Effector memory CD4-positive, alpha-beta T cell (primary cell): ENCODE measurements at places on chromosomes 1 and 21.

GRCh38 chr1:235006816-235007215, 121.8 kb downstream of the TOMM20 start:
- no peak for DNase-seq

DNA sequence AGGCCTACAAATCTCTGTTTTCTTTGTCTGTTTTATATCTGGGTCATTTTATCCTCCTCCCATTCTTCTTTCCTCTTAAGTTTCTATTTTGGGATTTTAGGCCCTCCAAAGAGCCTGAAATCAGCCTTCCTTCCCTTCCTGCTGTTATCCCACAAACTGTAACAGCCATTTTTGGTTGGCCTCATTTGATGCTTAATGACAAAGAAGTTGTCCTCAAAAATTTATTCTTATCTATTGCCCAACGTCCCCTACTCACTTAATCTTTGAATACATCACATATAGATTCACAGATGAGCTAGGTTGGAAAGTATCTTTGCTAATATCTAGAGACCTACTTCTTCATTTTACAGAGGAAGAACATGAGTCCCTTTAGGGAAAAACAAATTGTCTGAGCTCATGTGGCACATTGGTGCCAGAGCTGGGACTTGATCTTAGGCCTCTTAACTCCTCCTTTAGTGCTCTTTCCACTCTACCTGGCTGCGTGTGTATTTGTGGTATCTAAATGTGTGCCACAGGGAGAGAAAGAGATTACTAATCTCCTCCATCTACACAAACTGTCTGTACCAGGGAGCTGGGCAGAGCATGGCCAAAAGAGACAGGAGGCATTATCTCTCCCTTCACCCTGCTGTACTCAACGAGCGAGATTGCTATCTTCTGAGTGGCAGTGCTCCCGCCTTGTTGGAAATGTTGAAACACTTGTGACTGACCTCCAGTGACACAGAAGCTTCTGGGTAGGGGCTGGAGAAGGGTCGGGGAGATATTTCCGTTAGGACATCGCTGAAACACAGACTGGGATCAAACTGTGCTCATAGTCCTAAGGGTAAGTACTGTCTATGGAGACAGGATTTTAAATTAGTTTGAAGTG, 30.1 kb downstream of the RHEX start:
- no peak for DNase-seq

- DNase-seq: no peak
Measured at GRCh38 chr1:196372896-196373536, 235.2 kb downstream of the KCNT2 start.

GRCh38 chr1:156814571-156815260, 1.9 kb downstream of the SH2D2A start:
- DNase-seq: peak; percentile 66

DNA sequence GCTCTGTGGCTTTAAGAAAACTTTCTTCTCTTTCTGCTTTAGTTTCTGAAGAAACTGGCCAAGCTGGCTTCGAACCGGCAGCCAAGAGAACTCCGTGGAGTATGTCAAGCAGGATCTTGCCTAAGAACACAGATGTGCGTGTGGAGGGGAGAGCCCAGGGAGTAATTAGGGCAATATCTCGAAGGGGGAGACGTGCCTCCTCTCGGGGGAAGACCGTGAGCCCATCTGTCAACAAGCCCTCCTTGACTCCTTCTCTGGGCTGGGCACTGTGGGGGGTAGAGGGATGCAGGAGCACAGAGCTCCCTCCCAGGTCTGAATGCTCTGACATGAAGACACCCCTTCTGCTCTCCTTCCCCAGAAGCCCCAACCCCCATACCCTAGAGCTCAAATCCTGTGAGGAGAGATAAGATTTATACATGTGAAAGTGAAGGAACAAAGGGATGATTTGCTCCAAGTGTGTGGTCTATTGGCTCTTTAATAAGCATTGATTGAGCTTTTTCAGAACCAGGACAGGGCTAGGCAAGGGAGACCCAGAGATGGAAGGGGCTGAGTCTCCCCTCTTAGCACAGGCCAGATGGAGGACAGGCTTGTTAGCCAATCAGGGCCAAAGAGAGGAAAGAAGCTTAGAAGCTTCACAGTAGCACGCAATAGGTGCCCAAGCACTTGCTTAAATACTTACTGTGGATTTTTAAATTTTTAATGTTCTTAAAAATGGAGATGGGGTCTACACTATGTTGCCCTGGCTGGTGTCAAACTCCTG, 37.5 kb downstream of the EDN2 start:
- DNase-seq: no peak

DNA sequence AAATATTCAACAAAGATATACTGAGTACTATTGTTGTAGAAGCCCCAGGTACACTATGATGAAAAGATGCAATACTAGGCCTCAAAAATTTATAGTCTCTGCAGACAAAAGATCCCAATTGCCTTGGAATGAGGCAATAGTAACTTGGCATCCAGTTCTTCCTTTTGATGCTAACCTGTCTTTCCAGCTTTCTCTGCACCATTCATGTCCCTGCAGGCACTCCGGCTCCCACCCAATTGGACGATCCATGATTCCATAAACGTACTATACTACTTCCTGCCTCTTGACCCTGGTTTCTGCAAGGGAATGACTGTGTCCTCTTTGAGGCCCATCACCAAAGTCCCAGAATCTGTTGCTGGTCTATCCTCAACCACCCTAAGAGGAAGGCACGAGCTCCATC, 8.0 kb upstream of the TAGLN2 start:
- no peak for DNase-seq

DNA sequence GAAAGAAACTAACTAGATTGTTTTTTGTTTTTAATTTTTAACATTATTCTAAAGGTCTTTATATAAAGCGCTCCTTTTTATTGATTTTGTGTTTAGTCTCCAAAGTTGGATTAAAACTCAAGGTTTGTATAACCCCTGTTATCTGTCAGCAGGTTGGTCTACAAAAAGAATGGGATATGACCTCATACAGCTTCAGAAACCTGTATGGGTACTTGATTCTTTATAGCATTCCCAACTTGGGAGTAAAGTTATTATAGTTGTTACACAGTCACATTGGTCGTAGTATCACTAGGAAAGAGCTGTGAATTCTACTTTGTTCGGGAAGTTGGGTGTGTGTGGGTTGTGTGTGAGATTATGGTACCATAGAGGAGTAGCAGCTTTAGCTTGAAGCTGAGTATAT, 52.4 kb downstream of the ZMYM4 start:
- no peak for DNase-seq

- no peak for DNase-seq
Measured at GRCh38 chr1:165855010-165855838, 27.8 kb downstream of the UCK2 start.

- DNase-seq: no peak
Measured at GRCh38 chr1:107953556-107953955, 11.4 kb downstream of the VAV3 start.

GRCh38 chr21:16840538-16840937, 672.3 kb upstream of the CXADR start:
- no peak for DNase-seq

GRCh38 chr1:231420959-231421545, 1.0 kb downstream of the EGLN1 start:
- DNase-seq: peak; percentile 18

DNA sequence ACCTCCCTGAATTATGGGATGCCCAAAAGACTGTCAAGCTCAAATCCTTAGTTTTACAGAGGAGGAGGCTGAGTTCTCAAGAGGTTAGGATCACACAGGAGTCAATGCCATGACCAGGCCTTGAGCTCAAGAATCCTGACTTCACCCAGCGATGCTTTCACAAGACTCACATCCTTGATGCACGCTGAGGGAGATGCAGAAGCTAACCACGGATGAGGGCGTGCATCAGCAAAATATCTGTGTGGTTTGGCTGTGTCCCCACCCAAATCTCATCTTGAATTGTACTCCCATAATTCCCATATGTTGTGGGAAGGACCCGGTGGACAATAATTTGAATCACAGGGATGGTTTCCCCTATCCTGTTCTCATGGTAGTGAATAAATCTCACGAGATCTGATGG, 133.2 kb downstream of the KCNJ6 start:
- DNase-seq: no peak

- no peak for DNase-seq
Measured at GRCh38 chr21:14010729-14011128, 200.0 kb downstream of the LIPI start.

DNA sequence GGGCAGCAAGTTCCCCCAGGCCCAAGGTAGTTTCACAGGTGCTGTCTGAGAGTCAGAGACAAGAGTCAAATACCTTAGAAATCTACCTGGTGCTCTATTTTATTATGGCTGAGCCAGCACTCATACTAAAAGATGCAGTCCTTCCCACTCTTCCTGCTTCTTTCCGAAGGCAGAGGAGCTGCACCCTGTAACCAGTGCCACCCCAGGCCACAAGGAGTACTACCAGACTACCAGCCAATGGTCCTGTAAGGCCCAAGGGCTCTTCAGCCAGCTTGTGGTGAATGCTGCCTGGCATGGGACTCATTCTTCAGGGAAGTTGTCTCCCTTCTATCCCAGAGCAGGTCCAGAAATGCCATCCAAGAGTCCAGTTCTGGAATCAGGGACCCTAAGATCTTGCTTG, 203.8 kb upstream of the DUSP10 start:
- DNase-seq: no peak

GRCh38 chr1:56070601-56071000, 508.8 kb downstream of the PLPP3 start:
- no peak for DNase-seq

GRCh38 chr1:247326411-247327130, 5.1 kb downstream of the ZNF496 start:
- DNase-seq: no peak

DNA sequence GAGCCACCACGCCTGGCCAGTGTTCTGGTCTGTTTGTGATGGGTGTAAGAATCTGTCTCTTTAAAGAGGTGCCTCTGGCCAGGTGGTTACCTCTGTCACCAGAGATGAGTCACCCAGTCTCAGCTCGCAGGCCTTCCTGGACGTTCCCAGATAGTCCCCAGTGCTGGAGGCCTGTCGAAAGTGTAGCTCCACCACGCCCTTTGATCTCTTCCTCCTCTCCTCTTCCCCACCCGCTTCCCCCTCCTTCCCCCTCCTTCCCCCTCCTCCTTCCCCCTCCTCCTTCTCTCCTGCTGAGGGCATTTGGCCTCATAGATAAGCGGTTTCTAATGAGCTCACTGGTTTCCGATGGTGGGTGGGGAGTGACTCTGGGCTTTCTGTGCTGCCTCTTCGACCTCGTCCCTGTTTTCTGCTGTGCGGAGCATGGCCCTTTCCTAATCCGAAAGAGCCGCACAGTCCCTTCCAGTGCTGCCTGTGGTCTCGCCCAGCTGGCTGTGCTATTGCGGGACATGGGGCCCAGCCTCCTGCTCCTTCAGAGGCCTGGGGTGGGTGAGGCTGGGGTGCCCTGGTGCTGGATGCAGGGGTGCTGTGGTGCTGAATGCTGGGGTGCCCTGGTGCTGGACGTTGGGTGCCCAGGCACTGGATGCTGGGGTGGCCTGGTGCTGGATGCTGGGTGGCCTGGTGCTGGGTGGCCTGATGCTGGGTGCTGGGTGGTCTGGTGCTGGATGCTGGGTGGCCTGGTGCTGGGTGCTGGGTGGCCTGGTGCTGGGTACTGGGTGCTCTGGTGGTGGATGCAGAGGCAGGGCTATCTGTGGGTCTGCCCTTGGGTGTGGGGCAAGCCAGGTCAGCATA, 19.2 kb downstream of the AGPAT3 start:
- DNase-seq: peak; percentile 18

DNA sequence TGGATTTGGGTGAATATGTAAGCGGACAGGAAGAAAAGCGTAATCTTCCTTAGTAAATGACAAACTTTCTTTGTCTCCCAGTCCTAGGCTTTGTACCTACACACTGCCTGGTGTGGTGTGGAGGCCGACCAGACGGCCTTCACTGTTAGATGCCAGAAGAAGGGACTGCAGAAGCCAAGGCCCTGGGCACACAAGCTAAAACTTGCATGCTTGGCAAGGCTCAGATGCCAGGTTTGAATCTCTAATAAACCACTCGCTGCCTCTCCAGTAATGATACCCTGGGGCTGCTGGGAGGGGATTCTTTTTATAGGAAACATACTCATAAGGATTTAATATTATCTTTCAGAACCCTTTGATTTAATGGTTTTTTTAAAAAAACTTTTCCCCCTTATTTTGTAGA, 263.8 kb downstream of the PTPRC start:
- no peak for DNase-seq

DNA sequence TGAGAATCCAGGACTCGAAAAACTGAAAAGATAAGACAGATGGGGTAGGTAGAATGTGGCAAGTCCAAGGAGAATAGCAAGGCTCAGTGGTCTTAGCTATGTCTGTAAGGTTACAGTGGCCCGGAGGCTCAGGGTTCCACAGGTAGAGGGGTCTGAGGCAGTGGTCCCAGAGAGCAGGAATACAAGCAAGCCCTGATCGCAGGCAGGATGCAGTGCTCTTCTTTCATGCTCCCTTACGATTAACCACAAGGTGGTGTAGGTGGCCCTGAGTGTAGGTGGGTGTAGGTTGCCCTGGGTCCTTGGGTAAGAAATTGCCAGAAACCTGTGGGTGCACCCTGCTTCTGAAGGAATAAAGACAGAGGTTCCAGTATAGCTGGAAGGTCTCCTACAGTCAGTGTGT, 99.1 kb upstream of the RAB3GAP2 start:
- DNase-seq: no peak

DNA sequence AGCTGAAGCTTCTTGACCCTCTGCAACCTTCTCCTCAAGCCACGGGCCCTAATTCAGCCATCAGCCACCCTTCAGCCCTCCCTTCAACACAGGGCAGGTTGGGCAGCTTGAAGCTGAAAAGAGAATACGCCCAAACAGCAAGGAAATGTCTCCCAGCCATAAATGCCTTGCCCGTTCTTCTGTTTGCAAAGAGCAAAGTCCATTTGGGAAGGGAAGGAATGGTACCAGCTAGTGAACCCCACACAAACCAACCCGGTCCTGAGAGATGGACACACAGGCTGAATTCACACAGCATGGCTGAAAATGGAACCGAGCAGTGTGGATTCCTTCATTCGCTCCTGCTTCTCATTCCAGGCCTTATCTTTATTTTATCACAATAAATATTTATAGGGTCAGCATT, 11.5 kb downstream of the PLEKHA6 start:
- no peak for DNase-seq

- DNase-seq: peak; percentile 28
Measured at GRCh38 chr1:6962478-6962995, 177.3 kb downstream of the CAMTA1 start.

- no peak for DNase-seq
Measured at GRCh38 chr1:2180297-2181245, 14.0 kb downstream of the FAAP20 start.

GRCh38 chr21:39774227-39774626, 29.2 kb downstream of the IGSF5 start:
- DNase-seq: no peak

- no peak for DNase-seq
Measured at GRCh38 chr1:236951672-236952071, 52.6 kb downstream of the MT1HL1 start.

GRCh38 chr1:182789138-182790076, at the start of gene NPL:
Gene NPL (plus strand): TSS chr1:182789773. CDS start chr1:182794372, 4,599 bp downstream.
- DNase-seq: peak; percentile 79

DNA sequence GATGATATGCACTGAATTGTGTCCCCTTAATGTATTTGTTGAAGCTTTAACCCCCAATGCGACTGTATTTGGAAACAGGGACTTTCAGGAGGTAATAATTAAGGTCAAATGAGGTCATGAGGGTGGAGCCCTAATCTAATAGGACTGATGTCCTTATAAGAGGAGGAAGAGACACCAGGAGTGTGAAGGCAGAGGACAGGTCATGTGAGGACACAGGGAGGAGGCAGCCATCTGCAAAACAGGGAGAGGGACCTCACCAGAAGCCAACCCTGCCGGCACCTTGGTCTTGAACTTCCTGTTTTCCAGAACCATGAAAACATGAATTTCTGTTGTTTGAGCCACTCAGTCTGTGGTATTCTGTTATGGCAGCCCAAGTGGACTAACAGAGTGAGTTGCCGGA, 15.3 kb downstream of the SYF2 start:
- no peak for DNase-seq
